ENCODE measurements at places on chromosomes 11 and 22.

DNA sequence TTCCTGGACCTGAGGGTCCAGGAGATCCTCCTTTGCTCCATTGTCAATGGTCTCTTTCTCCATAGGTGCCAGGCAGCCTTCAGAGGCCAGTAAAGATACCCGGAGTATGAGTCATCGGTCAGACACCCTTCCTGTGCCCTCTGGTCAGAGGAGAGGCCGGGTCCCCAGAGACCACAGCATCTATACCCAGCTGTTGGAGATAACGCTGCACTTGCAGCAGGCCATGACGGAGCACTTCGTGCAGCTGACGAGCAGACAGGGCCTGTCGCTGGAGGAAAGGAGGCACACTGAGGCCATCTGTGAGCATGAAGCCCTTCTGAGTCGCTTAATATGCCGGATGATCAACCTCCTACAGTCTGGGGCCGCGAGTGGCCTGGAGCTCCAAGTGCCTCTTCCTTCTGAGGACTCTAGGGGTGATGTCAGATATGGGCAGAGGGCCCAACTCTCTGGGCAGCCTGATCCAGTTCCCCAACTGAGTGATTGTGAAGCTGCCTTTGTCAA, at the start of gene ACCSL:
Gene ACCSL (plus strand): TSS at position 51 of the 501 bp plus-strand sequence. CDS start 56 bp downstream, at position 107.
- DNase-seq: peak; percentile 28

GRCh38 chr11:59841514-59841913, 3.8 kb downstream of the CBLIF start:
- no peak for DNase-seq

DNA sequence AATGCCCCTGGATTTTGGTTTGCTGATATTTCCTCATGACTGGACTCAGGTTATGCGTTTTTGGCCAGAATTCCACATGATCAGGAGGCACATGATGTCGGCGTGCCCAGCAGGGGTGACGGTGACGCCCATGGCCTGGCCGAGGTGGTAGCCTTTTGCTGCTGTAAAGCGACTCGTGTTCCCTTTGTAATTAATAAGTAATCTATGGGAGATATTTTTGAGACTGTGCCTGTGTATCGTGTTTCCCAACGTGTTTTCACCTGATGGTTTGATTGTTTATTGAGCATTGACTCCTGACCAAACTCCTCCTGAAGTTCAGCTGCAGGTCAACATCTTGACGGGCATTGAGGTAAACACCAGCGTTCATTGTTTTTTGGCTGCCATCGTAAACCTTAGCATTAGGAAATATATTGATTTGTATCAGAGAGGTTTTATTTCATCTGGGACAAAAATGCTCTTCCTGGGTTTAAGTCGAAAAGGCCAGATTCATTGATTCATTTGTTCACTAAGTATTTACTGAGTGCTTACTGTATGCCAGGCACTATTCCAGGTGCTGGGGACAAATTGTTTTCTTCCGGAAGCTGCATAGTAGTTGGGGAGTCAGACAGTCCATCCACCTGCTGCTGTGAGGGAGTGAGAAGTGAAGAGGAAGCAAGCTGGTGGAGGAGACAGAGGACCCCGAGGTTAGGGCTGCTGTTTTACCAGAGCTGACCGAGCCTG, 23.6 kb downstream of the DCPS start:
- no peak for DNase-seq

- DNase-seq: no peak
These were observed 983.5 kb downstream of the BRD1 start for GRCh38 chr22:48844056-48844675.

DNA sequence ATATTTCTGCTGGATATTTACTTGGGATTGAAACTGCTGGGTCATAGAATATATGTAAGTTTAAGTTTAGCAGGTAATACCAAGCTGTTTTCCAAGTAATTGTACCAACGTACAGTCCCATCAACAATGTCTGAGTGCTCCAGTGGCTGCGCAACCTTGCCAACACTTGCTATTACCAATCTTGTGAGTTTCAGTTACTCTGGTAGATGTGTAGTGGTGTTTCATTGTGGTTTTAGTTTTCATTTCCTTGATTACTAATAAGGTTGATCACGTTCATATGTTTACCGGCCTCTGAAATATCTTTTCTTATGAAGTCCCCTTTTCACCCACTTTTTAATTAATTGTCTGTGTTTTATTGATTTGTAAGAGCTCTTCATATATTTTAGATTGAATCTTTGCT, 370.6 kb upstream of the CADM1 start:
- DNase-seq: no peak

DNA sequence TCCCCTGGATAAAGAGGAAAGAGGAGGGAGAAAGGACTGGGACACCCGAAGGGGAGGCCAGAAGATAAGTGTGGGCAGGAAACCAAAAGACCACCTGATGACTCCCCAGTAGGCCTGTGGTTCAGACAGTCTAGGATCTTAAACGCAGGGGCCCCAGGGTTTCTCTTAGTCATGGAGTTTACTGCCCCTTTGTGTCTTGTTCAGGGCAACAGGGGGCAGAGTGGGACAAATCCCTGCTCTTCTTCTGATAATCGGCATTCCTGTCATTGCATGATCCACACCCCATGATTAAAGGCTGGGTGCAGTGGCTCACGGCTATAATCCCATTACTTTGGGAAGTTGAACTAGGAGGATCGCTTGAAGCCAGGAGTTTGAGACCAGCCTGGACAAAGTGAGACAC, 4.7 kb upstream of the TMPRSS13 start:
- no peak for DNase-seq

GRCh38 chr11:121067962-121068647, 32.9 kb upstream of the TECTA start:
- no peak for DNase-seq

DNA sequence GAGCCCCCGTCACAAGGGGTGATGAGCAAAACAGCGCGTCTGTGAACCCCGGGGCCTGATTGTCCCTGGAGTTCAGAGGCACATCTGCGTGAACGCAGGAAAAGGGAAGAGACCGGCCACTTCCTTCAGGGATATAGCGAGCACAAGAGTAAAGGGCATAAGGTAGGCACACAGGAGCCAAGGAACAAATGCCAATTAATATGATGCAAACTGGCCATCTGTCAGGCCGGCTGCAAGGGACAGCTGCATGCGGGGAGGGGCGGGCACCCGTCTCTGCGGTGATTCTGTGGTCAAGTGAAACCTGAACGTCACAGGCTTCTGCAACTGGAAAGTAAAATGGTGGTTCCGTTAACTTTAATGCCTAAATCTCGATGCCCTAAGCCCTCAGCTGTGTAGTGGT, 64.7 kb downstream of the TRIM29 start:
- peak; percentile 44 for DNase-seq

DNA sequence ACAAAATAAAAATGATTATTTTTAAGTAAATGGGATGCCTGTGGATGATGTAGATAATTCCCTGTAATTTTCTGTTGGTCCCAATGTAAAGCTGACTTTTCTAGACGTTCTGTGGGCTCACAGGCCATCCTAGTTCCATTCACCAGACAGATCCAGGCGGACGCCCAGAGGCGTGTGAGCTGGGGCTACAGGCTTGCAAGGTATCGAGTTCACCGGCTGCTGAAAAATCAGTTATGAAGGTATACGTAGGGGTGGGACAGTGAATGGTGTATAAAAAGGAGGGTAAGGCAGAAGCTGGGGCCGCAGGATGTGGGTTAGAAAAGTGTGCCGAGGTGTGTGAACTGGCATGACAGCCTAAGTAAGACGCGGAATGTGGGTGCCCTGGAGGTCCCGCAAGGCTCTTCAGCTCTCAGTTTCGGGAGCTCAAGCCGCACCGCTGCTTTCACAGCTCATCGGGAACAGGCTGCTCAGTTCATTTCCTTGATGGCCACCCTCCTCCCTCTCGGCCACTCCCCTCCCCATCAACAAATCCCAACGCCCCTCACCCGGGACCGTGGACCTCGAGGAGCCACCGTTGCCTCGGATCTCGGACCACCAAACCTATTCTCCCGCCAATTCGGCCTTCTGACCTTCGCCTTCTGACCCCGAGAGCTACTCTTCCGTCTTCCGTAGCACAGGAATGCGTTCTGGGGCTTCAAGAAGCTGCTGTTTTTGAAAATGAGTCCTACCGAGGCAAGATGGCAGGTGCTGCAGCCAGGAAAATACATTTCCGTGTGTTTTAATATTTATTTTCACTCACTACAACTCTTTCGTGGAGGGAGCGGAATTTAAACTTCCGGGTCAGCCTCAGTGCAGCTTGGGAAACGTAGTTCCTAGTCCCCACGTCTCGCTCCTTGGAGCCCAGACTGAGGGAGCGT, at the start of gene XNDC1N:
Gene XNDC1N (minus strand): TSS at position 775 of the 917 bp plus-strand sequence. CDS start 5,241 bp downstream, outside the sequence.
- DNase-seq: peak; percentile 69

- DNase-seq: no peak
These were observed 14.6 kb upstream of the MYRF start for GRCh38 chr11:61737636-61738386.

GRCh38 chr11:31956310-31956709, 134.6 kb upstream of the RCN1 start:
- DNase-seq: no peak

DNA sequence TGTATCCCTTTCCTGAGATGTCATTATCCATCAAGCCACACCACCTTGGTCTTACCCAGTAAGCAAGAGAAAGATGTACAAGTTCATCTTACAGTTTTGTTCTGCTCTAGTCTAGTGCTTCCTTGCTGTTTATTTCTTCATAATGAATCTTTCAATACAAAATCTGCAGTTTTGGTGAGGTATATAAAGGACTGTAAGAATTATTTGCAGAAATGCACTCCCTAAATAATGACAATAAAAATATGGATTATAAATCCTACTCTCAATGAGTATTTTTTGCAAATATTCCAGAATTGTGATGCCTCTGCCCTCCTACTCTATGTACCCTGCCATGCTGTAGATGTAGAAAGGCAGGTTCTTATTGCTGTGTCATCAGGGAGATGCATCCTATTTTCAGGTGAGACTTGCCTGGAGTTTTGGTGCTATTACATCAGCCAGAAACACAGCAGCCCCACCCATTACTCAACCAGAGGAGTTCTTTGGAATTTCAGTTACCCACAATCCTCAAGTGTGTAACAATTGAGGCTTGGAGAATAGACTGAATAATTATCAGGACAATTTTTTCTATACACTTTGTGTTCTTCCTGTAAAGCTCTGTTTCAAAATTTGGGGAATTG, at the start of gene OR10S1:
Gene OR10S1 (minus strand): TSS at position 51 of the 617 bp plus-strand sequence. CDS start 117 bp downstream, outside the sequence.
- no peak for DNase-seq

- DNase-seq: no peak
These were observed 1.7 kb upstream of the TXNRD2 start for GRCh38 chr22:19943082-19944026.

DNA sequence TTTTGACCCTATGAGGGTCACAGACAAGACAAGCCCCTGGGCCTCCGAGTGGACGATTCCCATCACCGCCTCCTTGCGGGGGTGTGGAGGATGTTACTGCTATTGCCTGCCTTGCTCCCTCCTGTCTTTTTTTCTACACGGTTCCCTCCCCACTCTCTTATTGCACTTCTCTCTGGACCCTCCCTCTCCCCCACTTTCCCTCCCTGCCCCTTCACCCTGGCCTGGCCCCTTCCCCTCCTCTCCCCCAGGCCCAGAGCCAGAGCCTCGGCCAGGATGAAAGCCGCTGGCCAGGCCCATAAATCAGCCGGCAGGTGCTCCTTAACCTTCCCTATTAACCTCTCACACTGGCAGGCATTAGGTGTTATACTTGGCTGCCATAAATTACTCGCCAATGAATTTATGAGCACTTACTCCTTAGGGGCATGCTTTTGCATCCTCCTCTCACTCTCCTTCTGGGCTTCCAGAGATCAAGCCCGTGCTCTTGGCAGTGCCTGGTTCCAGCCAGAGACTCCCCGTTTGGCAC, 18.3 kb upstream of the ALX4 start:
- no peak for DNase-seq

- no peak for DNase-seq
These were observed 1088.4 kb downstream of the LRRC4C start for GRCh38 chr11:40370821-40371616.

GRCh38 chr22:50526834-50527801, 1.7 kb upstream of the SCO2 start:
- no peak for DNase-seq

DNA sequence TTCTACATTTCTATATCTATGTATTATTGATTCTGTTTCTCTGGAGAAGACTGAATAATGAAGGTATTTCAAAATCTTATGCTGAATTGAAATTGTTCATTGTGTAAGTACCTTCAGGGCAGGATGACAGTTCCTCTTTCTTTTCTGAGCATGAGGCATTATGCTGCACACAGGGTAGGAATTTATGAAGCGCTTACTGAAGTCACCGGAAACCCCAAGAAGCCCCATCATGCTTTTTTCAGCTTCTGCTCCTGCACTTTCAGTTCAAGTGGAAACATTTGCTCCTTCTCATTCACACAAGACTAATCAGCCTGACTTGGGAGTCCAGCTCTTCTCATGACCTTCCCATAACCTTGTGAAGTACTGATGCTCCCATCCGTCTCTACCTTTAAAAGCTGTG, 314.7 kb upstream of the SORL1-AS1 start:
- DNase-seq: no peak

GRCh38 chr11:8168485-8169257, at the start of gene RIC3:
Gene RIC3 (minus strand): TSS chr11:8169025. CDS start chr11:8168989, 36 bp downstream.
- DNase-seq: peak; percentile 23

- DNase-seq: no peak
These were observed 1389.8 kb downstream of the TBC1D22A start for GRCh38 chr22:48152164-48152775.
